SW 1271 (cell line): ENCODE measurements at places on chromosomes 4 and X.
A peak's percentile ranks its signal among the peaks of the same experiment; 100 is the strongest.

DNA sequence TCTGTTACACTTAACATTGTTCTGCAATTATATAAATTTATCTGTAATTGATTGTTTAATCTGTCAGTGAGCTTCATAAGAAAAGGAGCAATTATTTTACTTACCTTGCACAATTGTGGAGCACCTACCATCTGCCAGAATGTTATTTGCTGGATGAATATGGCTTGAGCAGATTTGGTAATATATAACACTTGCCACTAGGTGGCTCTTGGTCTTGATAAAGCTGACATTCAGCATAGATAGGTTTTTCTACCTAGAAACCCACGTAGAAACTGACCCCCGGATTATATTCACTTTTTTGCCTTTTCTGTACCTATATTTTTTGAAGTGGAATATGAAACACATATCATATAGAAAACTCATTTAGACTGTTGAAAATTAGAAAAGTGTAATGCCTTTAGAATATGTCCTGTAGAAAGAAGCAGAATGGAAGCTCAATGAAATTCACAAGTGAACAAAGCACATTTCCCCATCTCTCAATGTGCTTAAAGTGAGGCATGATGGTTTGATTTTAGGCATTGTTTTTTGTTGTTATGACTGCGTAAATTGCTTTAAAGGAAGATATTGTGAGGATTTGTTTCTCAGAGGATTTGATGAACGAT, 9.5 kb downstream of the RBPJ start:
- peak; percentile 4 for DNase-seq

GRCh38 chr4:20249333-20249732, 2.4 kb upstream of the SLIT2 start:
- no peak for DNase-seq

DNA sequence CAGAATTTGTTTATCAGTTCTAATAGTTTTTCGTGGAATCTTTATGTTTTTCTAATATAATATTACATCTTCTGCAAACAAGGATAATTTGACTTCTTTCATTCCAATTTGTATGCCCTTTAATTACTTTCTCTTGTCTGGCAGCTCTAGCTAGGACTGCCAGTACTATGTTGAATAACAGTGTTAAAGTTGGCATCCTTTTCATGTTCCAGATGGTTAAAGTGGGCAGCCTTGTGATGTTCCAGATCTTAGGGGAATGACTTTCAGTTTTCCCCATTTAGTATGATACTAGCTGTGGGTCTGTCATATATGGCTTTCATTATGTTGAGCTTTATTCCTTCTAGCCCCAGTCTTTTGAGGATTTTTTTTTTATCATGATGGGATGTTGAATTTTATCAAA, 220.6 kb upstream of the WDFY3 start:
- DNase-seq = no peak

- no peak for DNase-seq
Measured at GRCh38 chr4:80153874-80154544, 43.3 kb upstream of the PRDM8 start.

DNA sequence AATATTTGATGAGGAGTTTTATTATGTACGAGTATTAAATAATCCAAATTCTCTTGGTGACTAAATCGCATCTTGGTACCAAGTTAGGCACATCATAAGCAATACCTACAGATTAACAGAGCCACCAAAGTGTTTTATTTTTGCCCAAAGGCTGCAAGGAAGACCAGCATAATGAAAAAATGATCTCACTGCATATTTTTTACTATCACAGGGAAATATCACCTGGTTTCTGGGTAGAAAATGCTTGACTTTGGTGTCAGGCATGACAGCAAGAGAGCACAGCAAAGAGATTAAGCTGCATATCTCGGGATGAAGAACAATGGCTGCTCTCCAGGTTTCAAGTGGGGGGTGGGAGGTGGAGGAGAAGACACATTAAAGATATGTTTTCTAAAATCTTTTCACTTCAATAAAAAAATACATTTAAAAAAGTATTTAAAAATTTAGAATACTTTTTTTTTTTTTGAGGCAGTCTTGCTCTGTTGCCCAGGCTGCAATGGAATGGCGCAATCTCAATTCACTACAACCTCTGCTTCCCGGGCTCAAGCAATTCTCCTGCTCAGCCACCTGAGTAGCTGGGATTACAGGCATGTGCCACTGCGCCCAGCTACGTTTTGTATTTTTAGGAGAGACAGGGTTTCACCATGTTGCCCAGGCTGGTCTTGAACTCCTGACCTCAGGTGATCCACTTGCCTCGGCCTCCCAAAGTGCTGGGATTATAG, 86.1 kb downstream of the FRYL start:
- DNase-seq = no peak

GRCh38 chrX:122739770-122740169, 444.3 kb upstream of the GRIA3 start:
- DNase-seq = no peak

DNA sequence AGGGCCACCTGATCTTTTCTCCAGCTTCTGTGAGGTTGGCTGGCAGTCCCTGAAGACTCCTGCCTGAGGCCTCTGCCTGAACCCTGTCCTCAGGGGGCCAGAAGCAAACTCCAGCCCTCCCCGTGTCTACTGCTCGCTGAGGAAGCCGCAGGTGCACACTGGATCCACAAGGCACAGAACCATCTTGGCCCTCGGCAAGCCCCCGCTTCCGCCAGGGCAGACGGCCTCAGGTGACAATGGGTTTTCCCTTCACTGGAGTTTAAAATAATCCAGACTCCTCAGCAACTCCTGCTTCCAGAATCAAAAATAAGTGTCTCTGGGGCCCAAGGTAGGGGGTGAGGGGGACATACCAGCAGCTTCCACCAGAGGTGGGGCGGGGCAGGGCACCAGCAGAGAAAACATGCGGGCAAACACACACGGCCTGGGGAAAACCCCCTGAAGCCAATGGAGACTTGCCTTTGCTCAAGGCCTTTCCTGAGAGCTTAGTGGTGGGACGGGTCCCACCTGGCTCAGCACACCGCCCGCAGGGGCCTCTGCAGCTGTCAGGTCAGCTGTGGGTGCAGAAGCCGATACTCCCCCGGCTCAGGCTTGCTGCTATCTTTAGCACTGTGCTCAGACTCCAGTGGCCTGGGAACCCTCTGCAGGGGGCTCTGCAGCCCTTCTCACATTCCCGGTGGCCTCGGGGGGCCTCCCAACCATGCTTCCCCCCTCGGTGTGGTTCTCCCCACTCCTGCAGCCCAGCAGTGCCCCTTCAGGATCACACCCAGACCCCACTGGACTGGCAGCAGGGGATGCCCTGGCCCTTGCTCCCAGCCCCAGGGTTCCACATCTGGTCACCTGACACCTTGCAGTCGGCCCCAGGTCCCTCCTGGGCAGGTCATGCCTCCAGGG, 1.9 kb downstream of the MYL5 start:
- DNase-seq = no peak

GRCh38 chrX:111083081-111083480, 12.9 kb upstream of the PAK3 start:
- DNase-seq = no peak

DNA sequence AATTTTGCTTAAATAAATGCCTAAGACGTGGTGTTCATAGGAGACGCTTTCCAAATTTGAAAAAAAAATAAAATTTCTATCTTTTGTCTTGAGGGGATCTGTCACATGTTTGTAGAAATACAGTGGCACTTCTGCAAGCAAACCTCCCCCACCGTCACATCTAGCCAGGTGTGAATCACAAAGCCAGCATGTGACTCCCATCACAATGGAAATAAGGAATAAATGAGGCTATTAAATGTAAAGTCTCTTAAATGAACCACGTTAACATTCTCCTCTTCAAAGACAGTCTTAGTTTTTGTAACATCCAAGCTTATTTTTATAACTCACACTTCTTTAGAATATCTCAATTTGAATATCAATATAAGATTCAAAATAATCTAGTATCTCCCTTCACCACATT, 63.0 kb upstream of the CCSER1 start:
- no peak for DNase-seq

DNA sequence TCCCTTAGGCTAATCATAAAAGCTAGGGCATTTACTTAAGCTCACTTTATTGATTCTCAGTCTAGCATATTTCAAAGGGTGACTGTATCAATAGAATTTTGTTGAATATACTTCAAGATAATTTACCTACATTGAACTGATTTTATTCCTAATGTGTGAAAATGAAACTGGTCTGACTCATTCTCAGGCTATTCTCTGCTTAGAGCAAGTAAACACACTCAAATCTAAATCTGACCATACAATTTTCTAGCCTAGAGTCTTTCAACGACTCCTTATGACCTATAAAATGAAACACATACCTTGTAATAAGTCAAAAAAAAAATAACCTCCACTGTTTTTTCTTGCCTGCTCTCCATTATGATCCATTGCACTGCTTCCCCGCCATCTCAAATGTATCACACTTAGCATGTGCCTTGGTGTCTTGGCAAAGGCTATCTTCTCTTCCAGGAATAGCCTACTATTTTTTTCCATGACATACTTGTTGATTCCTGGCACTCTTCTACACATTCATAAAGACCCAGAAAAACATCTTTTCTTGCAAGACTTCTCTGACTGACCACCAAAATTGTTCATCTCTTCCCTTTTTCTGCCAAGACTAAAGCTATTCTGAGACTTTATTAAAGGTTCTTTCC, 965.1 kb upstream of the HS3ST1 start:
- no peak for DNase-seq

- no peak for DNase-seq
Measured at GRCh38 chr4:56799161-56799759, 22.2 kb downstream of the SPINK2 start.
